Fibroblast of pulmonary artery (primary cell): ENCODE measurements at places on chromosomes 11 and 22.

- DNase-seq, result no peak
Measured at GRCh38 chr11:116073854-116074837, 569.9 kb upstream of the CADM1 start.

DNA sequence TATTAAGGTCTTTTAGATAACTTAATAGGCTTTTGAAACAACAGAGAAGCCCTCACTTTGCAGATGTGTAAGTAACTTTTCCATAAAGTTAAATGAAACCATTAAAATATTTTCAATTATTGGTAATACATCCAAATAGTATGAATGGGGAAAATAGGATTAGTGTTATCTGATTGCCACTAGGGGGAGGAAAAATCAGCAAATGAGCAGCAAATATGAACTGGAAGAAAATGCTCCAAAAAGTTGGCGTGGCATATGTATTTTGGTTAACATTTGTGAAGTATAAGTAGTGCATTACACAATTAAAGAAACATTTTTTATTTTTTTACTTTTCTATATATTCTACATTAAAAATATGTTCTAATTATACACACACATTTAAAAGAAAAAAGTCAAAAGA, 259.8 kb upstream of the ANO5 start:
- DNase-seq, result no peak

DNA sequence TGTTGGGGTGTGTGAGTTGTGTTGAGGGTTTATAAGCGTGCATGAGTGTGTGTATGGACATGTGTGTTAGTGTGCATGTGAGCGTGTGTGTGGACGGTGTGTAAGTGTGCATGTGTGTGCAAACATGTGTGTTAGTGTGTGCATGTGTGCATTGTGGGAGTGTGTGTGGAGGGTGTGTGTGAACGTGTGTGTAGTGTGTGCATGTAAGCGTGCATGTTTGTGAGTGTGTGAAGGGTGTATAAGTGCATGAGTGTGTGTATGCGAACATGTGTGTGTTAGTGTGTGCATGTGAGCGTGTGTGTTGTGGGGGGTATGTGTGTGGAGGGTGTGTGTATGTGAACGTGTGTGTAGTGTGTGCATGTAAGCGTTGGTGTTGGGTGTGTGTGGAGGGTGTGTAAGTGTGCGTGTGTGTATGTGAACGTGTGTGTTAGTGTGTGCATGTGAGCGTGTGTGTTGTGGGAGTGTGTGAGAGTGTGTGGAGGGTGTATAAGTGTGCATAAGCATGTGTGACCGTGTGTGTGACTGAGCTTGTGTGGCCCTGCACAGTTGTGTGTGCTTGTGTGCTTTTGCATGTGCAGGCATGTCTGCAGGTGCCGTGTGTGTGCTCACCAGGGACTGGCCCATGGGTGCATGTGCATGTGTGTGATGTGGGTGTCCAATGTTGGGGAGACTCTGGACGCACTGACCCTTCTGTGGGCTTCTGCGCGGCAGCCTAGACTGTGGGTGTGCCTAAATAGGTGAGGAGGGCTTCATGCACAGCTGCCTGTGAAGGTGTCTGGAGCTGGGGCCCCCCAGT, 866.2 kb downstream of the TBC1D22A start:
- DNase-seq, result no peak

GRCh38 chr11:5204787-5205186, 4.3 kb upstream of the OR51V1 start:
- DNase-seq, result peak; percentile 83

DNA sequence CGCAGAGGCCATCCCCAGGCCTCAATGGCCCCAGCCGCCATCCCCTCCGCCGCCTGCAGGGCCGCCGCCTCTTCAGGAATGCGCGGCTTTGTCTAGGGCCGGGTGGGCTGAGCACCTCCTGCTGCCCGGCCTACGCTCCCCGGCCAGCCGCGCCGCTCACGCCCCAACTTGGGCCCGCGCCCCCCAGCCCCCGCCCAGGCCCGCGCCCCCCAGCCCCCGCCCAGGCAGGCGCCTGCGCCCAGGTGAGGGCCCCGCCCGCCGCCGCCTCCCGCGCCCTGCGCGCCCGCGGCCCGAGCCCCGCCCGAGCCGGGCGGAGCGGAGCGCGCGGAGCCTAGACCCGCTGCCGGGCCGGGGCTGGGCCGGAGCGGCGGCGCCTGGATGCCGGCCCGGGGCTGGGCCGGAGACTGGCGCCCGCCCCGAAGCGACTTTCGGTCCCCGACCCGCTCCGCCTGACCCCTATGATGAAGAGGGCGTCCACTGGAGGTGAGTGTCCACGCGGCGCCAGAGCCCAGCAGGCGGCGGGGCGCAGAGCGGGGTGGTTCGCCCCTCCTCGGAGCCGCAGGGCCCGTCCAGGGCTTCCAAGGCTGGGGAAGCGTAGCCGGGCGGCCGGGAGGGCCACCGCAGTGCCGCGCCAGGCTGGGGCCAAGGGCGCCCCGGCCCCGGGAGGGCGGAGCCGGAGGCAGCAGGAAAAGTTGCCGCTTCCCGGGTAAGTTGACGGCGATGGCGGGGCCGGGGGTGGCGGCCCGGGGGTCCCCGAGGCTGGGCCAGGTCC, 34.3 kb upstream of the PRODH start:
- DNase-seq, result no peak

- no peak for DNase-seq
Measured at GRCh38 chr11:36227044-36227443, 62.2 kb downstream of the COMMD9 start.

DNA sequence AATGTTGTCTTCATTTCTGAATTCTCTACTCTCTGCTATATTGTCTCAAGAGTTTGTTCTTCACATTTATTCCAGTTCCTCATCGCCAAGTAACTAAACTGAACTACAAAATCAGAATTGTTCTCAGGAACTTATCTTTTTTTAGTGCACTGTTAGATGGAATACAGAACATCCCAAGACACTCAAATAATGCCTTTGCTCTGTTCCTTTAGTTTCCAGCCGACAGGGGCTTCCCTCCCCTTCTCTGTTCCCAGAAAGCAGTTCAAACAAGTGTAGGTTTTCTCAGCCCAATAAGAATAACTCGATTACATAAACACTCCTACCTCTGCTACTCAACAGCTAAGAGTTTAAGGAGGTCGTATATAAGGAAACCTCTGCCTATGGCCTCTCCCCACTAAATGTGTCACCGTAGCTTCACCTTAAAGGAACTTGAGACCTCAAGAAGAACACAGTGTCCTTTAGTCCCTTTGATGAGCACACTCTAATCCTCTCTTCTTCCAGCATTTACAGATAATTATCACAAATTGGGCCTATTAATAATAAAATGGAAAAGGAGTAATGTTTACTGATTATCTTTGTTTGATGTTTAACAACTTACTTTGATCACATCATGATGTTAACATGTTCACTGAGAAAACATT, 6.9 kb downstream of the POU2AF3 start:
- no peak for DNase-seq

- no peak for DNase-seq
Measured at GRCh38 chr11:133608496-133608895, 76.2 kb upstream of the OPCML start.

DNA sequence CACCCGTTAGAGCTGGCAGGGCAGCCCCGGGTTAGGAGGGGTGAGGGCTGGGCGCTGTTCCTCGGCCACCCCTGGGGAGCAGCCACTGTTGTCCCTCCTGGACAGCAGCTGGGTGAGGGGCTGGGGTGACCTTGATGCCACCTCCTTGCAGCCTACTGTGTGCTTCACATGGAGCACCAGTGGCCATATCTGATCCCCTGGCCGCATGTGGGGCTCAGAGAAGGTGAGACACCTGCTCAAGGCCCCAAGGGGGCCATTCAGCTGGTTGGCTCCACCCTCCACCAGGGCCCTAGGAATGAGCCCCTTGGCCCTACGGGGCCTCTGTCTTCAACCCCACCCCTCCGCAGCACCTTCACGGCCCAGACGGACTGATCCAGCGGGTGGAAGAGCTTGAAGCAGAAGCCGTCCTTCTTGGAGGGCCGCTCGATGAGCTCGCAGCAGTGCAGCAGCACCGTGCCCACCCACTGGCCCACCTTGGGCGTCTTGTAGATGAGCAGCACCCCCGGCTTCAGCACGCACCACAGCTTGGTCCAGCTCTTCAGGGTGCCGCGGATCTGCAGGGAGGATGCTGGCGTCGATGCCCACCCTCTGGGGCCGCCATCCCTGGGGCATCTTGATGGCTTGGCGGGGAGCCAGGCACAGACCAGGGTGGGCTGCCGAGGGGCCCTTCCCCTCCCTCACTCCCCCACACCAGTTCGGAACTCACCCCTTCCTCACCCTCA, 44.9 kb downstream of the OSBPL5 start:
- DNase-seq, result no peak

- DNase-seq, result no peak
Measured at GRCh38 chr11:34936945-34937629, 20.7 kb downstream of the PDHX start.

DNA sequence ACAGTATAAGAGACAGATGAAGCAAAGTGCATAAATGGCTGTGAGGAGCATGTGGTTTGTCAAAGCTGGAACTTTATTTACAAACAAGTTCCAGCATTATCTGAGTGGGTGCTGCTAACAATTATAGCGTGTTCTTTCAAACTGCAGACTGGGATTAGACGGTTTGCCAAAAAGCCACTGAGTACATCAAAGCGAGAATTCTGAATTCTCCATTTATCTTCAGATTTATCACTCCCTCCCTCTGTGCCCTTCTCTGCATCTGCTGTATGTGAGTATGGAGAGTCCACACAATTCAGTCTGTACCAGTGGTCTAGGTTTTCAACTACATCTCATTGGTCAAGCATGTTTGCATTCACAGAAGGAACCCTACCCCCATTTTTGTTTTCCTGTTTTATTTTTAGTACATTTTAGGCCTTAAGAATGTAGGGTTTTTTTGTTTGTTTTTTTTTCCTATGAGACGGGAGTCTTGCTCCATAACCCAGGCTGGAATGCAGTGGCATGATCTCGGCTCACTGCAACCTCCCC, 18.1 kb upstream of the INCENP start:
- DNase-seq, result peak; percentile 72

DNA sequence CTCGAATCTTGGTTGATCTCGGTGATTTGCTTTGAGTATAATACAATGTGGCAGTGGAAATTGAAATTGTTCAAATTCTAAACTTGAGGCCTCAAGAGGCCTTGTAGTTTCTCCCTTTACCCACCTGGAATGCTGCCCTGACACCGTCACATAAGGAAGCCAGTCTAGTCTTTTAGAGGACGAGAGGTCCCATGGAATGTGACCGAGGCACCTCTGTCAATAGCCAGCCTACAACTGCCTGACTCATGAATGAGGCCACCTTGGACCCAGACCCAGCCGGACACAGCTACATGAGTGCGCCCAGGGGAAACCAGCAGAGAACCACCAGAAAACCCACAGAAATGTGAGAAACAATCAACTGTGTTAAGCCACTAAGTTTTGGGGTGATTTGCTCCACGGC, 52.5 kb downstream of the RPL27A start:
- no peak for DNase-seq

GRCh38 chr11:45648931-45649330, 16.5 kb downstream of the CHST1 start:
- no peak for DNase-seq

DNA sequence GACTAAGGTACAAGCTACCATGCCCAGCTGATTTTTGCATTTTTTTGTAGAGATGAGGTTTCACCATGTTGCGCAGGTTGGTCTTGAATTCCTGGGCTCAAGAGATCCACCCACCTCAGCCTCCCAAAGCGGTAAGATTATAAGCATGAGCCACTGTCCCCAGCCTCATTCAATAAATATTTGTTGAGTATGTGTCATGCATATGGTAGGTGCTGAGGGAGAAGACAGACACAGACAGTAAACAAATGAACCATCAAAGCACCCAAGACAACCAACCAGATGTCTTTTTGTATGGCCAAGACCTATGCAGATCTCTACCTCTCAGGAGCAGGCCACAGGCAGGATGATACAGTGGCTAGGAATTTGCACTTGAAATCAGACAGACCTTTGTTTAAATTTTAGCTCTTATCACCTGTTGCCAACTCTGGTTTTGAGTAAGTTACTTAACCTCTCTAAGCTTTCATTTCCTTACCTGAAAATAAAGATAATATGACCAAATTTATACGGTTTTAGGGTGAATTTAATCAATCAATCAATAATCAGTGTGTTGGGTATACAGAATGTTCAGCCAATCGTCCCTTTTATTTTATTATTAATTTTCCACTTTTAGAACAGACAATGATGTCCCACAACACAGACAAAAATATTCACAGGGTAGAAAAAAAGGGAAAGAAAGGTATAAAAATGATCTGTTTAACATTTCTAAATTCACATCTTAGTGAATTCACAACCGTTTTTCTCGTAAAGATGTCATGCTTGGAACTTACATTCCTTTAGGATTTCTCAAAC, 128.2 kb downstream of the SGSM3 start:
- DNase-seq, result peak; percentile 81

DNA sequence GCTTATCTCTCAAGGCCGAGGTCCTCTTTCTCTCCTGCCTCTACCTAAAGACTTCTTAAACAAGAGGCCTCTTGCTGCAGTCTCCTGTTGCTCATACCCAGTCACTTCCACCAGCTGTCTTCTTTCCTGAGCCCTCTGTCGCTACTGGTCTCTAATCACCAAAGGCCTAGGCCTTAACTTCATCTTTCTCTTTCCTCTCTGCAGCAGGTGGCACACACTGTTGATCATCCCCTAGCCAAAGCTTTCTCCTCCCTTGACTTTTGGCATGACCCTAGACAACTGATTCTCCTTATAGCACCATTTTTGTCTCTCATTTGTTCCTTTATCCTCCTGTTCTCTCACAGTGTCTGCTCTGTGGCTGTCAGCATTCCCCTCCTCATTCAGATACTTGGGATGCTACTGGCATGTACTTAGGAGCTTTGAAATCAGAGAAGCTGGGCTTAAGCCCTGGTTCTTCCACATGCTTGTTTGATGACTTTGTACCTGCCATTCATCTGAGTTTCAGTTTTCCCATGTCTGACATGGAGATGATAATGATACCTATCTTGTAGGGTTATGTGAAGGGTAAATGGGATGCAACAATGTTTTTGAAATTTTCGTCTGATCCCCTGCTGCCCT, 22.4 kb downstream of the ENDOD1 start:
- DNase-seq, result no peak

GRCh38 chr11:60916669-60917206, 2.8 kb downstream of the TMEM109 start:
- no peak for DNase-seq

DNA sequence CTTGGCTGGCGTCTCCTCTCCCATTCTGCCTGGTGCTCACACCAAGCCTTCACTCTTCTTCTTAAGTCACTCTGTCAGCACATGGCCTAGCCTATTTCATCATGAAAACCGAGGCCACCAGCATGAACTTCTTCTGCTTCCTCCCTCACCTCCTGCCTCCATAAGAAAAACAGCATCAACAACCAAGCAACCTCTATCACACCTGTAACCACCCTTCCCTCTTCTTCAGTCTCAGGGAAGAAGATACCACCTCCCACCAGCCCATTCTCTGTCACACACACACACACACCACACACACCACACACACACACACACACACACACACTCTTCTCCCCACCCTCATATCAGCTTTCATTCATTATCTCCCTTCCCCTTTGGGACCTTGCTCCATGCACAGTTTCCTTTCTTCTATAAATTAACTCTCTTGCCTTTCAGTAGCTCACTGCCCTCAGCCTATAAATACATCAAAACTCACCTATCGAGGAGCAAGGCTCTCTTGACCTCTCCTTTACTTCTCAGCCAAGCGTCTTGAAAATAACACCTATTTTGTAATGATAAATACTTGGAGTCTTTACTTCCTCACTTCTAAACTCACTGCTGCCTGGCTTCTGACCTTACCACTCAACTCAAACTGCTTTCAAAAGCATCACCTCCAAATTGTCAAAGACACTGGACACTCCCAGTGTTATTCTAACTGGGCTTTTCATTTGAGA, 36.6 kb downstream of the SC5D start:
- DNase-seq, result no peak
